Activated T-cell treated with anti-CD3 and anti-CD28 coated beads for 4 hours (primary cell): ENCODE measurements at places on chromosomes 1 and 21.

DNA sequence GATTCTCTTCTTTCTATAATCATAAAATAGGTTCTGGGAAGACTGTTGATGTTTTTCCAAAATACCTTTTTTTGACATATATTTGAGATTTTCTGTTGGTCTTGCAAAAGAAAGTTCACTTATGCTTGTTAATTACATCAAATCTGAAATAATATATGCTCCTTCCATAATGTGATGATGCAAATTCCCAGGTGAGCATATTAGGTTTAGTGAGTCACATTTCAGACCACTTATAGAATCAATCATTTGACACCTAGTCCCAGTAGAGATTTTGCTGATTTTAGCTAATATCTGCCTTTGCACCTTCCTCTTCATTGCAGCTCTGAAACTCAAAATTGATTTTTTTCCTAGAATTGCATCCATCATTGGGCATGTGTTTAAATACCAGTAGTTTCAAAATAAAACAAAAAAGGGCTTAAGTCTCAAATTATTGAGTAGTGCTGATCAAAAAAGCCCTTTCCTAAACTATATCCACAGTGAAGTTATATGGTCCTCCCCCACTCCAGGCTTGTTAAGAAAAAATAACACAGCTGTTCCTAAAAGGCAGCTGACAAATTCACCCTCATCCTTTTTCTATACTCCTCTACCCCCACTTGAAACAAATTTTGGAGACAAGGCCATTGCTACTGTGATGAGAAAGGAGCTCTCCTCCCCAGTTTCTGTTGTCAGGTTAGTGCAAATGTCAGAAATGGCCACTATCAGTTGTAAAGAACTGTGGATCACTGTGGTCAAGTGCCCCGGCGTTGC, 37.1 kb upstream of the KCNQ4 start:
- no peak for DNase-seq

DNA sequence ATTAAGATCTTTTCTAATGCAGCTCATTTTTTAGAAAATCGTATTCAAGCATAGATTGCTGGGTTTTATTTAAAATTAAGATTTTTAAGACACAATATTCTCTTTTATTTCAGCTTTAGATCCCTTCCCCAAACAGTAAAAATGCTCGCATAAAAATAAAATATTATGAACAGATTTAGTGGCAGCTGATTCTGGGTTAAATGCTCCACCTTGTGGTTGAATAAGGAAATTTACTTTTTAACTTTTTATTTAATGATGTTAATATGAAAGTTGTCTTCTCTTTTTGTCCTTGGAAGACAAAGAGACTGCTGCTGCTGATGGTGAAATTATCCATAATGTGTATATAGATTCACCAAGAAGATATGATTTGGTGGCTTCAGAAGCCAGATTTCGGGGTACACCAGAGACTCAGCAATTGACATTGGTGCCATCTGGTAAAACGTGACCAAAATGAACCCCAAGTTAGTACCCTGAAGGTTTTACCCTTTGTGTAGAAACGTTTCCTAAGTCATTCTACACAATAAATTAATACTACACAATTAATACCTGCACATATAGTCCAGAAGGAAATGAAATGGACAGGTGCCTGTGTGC, 128.0 kb downstream of the ADAMTS1 start:
- DNase-seq: no peak

- DNase-seq: no peak
Measured at GRCh38 chr1:29333008-29333407, 96.7 kb downstream of the PTPRU start.

DNA sequence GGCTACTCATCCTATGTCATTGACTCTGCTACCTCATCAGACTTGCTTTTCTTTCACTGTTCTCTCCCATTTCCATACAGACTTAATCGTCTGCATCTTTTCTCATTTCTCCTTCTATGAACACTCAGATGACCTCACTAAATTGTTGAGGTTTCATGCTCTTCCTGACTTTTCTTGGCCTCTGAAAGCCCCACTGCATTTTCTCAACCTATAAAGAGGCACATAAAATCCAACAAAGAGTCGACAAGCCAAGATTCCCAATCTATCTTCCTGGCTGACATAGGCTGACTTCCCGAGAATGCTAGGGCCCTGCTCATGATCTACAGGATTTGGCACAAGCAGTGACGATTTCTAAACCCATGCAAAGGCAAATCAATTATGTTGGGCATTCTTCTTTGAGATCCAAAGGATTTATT, 280.8 kb upstream of the DPYD start:
- DNase-seq: no peak

DNA sequence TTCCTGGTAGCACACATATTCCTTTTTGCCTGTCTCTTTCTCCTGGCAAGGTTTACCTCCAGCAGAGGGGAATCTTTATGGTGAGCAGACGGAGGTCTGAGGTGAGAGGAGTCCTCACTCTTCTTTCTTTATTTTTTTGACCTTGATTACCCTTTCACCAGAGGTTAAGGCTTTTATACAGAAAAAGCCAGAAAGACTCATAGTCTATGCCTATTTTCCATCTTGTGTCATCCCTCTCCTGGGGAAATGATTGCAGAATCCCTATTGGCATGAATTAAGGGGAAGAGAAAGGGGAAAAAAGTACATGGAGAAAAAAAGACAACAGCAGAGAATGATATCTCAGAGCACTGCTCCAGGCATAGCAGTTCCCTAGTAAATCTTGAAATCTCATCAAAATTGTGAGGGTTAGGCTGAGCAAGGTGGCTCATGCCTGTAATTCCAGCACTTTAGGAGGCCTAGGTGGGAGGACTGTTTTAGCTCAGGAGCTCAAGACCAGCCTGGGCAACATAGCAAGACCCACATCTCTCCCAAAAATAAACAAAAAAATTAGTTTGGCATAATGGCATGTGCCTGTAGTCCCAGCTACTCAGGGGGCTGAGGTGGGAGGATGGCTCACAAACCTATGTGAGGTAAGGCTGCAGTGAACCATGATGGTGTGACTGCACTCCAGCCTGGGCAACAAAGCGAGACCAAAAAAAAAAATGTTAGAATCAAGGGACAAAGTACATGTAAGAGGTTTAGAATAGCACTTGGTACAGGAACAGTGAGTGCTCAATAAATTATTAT, 1.2 kb upstream of the XPR1 start:
- DNase-seq: no peak

GRCh38 chr1:181516706-181517105, 33.4 kb downstream of the CACNA1E start:
- DNase-seq: no peak

DNA sequence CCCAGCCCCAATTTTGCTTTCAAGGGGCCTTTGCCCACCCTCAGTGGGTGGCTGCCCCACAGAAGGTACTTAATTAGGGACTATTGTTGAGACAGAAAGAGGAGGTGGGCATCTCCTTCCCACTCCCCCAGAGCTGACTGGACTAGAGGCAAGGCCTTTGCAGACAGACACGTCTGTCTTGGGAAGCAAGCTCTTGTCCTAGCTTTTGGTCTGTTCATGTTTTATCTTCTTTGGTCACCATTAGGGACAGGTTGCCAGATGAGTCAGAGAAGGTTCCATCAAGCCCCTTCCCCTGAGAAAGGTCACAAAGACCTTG, 27.7 kb downstream of the PTAFR start:
- DNase-seq: no peak

DNA sequence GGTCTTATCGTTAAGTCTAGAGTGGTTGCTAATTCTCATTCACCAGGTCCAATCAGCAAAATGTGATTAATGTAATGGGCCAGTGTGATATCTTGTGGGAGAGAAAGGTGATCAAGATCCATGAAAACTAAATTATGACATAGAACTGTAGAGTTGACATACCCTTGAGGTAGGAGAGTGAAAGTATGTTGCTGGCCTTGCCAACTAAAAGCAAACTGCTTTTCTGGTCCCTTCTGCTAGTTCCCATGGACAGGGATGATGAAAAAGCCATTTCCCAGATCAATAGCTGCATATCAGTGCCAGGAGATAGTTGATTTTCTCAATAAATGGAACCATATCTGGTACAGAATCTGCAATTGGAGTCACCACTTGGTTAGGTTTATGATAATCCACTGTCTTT, 65.8 kb downstream of the FH start:
- DNase-seq: no peak

DNA sequence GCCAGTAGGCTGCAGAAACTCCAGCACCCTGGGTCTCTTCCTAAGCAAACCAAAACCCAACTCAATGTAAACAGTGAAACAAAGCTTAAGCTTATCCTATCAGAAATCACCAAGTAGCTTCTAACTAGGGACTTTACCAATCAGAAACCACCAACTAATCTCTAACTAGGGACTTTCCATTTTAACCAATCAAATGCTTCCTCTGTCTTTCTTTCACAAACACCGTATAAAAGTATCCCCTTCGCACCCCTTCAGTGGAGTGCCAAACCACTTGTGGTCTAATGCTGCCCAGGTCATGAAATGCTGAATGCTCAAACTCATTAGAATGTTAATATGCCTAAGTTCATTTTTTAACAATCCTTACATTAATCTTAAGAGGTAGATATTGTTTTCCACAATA, 250.5 kb upstream of the DUSP10 start:
- no peak for DNase-seq

GRCh38 chr1:231926340-231926739, 299.8 kb downstream of the DISC1 start:
- no peak for DNase-seq

GRCh38 chr1:12709091-12709491, 6.8 kb upstream of the AADACL3 start:
- DNase-seq: no peak

- DNase-seq: no peak
Measured at GRCh38 chr1:246726881-246727280, 2.7 kb downstream of the SCCPDH start.

DNA sequence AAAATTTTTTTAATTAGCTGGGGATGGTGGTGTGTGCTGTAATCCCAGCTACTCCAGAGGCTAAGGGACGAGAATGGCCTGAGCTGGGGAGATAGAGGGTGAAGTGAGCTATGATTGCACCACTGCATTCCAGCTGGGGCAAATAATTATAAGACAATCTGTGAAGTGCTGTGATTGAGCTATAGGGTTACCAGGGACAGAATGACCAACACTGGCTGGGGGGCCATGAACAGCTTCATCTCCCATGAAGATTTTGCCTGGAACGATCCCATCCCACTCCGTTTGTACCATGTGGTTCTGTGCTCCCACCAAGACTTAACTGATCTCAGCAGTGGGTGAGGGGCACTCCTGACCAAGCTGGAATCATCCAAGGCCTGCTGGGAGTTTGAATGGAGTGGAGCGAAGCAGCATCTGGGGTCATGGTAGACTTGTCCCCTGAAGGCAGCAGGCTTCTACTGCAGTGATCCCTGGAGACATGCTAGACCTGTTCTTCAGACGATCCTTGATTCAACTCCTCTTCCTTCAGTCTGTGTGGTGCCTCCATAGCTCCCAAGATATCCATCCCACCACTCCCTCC, 53.6 kb upstream of the CTPS1 start:
- no peak for DNase-seq

- no peak for DNase-seq
Measured at GRCh38 chr1:208803011-208803811, 559.0 kb upstream of the PLXNA2 start.

DNA sequence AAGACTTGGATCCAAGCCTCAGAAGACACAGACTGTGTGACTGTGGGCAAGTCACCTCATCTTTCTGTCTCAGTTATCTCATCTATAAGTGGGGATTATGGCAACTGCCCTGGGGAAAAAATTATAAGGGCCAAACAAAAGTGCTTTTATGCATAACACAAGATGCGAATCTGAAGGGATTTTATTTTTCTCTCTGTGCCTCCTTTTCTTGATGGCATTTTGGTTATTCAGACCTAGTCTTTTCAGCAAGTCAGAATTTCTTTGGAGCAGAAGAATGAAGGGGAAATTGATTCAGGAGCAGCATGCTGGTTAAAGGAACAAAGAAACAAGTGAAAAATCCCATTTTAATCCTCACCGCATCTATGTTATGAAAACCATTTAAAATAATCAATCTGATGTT, 86.9 kb downstream of the PBX1 start:
- no peak for DNase-seq

DNA sequence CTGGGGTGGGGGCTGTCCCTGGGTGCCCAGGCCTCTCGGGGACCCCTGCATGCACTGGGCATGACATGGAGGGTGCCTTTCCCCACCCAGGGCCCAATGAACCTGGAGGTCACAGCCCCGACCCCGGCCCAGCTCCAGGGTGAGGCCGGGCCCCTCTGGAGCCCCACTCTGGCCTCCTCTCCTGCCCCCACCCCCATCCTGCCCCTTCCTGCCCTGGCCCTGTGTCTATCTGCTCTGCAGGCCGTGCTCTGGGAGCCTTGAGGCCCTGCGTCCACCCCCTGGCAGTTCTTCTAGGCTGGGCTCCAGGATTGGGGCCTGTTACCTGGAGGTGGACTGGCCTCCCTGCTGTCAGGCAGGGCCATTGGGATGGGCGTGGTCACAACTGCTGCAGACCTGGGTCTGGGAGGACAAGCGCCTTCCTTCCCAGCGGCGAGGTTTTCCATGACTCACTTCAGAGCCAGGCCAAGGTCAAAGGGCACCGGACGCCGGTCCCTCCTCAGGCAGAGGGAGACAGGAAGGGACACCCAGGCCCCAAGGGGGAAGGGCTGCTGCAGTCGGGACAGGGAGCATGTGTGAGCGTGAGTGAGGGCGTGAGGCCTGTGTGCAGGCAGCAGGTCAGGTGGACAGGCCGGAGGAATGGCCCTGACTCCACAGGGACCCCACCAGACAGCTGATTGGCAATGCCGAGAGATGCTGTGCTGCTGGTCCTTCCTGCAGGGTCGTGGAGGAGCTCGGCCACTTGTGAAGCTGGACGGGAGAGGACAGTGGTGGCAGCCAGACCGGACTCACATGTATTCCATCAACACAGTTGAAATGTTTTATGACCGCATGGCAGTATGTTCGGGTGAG, 31.1 kb upstream of the POFUT2 start:
- DNase-seq: no peak

DNA sequence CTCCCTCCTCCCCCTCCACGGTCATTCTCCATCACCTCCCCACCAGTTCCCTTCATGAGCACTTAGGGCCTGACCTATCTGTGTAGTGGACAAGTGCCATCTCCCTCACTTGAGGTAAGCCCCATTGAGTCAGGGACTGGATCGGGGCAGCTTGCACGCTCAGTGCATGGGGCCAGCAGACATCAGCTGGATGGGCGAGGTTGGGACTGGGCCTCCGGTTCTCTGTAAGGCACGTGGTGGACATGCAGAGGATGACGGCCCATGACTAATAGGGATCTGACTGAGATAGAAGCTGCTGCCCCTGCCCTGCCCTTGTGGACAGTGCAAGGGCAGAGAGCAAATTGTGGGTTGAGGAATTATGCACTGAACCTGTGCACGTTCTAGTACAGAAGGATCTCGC, 120.4 kb upstream of the C1orf174 start:
- no peak for DNase-seq

DNA sequence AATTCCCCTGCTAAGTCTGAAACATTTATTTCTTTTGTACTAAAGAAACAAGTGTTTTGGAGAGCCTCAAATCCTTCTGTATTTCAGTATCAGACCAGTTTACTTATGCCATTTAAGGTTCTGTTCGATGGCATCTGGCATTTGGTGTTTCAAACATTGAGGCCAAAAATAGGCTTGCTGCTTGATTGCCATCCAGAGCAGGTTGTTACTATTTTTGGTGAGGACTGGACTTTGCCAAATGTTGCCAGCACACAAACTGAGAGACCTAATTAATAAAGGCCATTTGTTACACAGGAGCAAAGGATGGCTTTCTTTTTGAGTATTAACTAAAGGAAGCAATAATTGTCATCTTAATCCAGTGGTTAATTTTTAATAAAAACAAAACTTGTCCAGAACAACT, 26.2 kb downstream of the VPS45 start:
- DNase-seq: no peak

GRCh38 chr21:32181457-32181856, 97.4 kb downstream of the MIS18A start:
- no peak for DNase-seq

GRCh38 chr21:42747746-42748351, 94.4 kb downstream of the PDE9A start:
- DNase-seq: no peak
